ENCODE measurements at places on chromosomes 7 and 10. TPM values are rescaled to one million over a fixed set of nuclear protein-coding genes. Genes with fewer than 3 reads are reported as not detected.

BICC1 gene
- 0.06 TPM for total RNA-seq

CALN1 gene
- not detected for total RNA-seq

CACNB2 gene
- total RNA-seq = not detected

KLF14 gene
- total RNA-seq = not detected

- no peak for DNase-seq
Observed at GRCh38 chr10:85650791-85651496, 715.7 kb downstream of the GRID1 start.

DNA sequence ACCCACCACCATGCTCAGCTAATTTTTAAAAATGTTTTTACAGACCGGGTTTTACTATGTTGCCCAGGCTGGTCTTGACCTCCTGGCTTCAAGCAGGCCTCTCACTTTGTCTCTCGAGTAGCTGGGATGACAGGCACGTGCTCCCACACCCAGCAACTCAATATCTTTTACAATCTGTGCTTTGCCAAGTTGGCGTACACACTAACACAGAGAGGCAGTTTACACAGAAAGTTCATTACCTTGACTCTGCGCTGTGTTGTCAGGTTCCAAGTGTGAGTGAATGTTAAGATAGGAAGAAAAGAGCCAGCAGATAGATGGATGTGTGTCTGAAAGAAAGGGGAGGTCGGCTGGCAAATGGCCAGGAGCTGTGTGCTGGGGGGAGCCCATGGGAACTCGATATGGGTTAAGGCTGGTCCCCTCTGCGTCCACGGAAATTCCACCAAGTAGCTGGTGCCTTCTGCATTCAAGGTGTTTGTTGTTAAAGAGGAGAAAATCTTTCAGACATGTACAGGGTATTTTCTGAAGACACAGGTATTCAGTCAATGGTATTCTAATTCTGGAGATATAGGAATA, 299.8 kb downstream of the CAMK1D start:
- DNase-seq = no peak

GRCh38 chr7:81285142-81285871, 366.5 kb upstream of the SEMA3C start:
- DNase-seq = no peak

DNA sequence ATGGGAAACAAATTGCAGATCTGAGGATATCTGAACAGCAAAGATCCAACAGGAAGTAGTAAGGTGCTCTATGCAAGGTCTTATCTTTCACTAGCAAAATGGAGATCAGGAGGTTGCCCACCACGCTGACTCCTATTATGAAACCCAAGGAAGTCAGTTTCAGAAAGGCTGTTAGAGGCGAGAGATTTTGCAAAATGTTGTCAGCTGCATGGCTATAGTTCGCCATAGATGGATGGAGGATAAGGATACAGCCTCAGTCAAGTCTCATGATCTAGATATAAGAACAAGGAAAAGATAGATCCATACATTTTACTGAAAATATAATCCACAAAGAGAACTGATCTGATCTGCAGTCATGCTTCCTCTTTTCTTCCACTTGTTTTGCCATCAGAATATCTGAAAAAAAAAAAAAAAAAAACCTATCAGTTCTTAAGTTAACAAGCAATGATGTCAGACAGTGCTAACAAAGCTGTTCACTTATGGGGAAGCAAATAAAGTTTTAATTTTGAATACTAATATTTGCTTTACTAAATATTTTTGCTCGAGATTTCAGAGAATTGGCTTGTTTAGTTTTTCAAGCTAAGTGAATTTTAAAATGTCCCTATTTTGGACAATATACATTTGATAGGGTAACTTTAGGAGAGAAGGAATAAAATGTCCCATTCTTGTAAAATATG, 2.0 kb downstream of the GPR85 start:
- no peak for DNase-seq

DNA sequence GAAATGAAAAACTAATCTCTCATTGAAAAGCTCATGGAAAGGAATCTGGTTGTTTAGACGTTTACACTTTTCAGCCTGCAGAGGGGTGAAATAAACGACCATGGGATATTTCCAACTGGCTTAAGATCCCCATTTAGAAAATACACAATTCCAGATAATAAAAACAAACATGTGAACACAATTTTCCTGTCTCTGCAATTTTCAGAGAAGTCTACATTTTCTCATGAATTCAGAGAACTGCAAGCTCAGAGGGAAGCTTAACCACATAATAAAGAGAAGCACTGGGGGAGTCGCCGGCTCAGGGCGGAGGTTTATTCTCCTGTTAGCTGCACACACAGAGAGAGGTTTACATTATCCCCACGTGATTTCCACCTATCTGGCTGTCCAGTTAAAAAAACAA, 215.2 kb downstream of the FANK1 start:
- no peak for DNase-seq

Data from activated naive CD8-positive, alpha-beta T cell treated with anti-CD3 and anti-CD28 coated beads, Interleukin-2, amount 10 ng/mL, durations not matched to agents 7 days and 5 days (primary cell).